ENCODE measurements at places on chromosomes 16 and 17.

GRCh38 chr17:80133626-80133970 lies 13.3 kb downstream of the EIF4A3 start:
- DNase-seq, result no peak

GRCh38 chr16:23848958-23849357 lies 13.2 kb downstream of the PRKCB start:
- DNase-seq, result no peak

GRCh38 chr16:20971401-20971800 lies 70.8 kb downstream of the LYRM1 start:
- DNase-seq, result no peak

GRCh38 chr16:1787322-1788094 lies 4.7 kb downstream of the NUBP2 start:
- no peak for DNase-seq

DNA sequence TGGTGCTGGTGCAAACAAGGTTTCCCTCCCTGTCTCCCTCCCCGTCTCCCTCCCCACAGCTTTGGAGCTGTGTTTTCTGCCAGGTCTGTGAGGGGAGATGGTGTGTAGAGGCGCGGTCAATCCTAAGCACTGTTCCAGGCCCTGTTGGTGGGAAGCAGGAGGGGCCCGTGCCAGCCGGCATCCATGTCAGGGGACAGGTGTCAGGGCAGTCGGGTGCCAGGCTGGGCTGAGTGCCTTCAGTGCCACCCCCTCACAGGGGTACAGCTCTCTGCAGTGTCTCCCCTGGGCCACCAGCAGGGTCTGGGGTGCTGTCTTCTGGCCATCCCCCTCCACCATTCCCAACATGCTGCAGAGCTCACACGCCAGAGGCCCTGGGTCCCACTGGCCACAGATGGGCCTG lies 73.6 kb downstream of the KLHDC4 start:
- no peak for DNase-seq

- DNase-seq, result no peak
Measured at GRCh38 chr16:23842137-23842600, 6.4 kb downstream of the PRKCB start.

DNA sequence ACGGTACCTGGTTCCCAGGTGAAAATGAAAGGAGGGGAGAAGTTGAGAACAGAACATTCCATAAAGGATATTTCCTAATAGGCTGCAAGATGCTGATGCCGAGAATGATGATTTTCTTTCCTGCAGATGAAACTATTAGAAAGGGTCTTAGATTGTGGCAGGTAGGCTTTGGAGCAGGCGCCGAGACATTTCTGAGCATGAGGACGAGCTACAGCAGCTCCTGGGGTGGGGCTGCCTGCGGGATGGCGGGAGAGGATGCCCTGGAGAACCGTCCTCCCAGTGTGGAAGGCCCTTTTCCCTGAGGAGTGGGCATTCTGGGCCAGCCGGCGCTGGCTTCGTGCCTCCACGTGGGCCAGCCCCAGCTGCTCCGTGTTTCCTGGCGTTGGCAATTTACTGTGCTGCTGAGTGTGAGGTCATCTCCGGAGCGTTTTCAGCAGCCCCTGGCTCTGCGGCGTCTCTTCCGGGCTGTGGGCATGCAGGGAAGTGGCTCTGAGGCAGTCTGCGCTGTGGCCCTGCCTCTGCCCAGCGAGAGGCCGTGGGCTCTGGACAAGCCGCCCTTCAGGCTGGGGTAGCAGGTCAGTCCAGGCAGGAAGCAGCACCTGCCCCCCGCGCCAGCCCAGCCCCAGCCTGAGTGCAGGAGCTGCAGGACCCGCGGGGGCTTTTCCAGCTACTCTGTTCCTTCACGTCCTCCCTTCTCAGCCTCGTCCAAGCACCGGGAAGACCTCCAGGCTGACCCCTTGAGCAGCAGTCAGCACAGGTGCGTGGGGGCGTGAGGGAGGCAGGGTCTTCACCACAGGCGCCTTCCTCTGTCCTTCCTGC lies 12.2 kb downstream of the ENGASE start:
- no peak for DNase-seq

- DNase-seq, result no peak
Measured at GRCh38 chr16:17386229-17386628, 84.5 kb downstream of the XYLT1 start.

DNA sequence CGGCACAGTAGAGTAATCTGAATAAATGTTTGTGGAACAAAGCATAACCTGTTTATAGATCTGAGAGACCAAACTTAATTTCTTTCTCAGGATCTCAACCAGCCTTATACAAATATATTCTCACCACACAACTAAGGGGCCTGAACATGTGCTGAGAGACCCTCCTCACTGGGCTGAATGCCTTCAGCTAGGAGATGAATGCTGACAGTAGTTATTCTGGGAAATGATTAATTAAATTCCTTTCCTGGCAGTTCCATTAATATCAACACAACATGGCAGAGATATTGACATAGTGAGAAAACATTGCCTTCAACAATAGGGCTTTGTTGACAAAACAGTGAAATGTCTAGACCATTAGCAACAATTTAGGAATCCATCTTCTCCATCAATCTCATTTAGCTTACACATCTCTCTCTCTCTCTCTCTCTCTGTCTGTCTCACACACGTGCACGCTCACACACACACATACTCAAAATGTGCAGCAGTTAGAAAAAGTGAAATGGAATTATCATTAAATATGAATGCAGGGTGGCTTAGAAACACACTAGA lies 780.8 kb upstream of the CDH8 start:
- DNase-seq, result no peak

GRCh38 chr17:17788967-17789366 lies 47.8 kb downstream of the SREBF1 start:
- DNase-seq, result no peak

DNA sequence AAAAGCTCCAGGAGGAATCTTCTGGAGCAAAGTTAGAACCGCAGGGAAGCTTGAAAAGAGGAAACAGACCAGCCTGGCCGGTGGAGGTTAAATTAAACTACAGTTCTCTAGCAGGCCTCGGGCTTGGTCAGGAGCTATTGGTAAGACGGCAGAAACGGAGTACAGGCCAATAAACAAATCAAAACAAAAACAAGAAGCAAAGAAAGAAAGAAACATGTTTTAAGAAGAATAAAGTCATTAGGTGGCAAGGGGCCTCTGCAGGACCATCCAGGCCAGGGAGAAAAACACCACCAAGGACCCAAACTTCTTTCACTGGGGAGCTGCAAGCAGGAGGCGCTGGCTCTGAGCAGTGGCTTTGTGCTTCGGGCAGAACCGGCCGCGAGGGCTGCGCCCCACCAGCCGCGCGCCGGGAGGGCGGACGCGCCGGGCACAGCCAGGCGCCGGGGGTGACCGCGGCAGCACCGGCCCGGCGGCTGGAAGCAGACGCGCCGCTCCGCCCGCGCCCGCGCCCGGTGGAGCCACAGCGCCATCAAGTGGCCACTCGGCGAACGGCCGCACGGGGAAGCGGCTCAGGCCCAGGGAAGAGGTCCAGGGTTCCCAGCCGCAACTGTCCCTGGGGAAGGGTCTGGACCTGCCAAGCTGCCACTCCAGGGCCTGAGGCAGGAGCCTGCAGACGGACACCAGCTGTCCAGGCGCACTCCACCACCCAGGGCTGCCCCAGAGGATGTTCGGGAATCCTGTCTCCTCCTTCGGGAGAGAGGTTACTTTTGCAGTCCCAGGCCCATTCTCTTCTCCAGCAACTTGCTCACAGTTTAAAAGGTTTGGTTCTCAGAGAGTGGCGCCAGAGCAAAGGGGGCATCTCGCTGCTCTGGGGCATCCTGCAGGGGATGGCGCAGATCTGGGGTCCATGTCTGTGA lies 419.4 kb downstream of the SOX9 start:
- DNase-seq, result peak; percentile 42

- no peak for DNase-seq
Measured at GRCh38 chr17:3647769-3648555, 11.4 kb downstream of the CTNS start.

DNA sequence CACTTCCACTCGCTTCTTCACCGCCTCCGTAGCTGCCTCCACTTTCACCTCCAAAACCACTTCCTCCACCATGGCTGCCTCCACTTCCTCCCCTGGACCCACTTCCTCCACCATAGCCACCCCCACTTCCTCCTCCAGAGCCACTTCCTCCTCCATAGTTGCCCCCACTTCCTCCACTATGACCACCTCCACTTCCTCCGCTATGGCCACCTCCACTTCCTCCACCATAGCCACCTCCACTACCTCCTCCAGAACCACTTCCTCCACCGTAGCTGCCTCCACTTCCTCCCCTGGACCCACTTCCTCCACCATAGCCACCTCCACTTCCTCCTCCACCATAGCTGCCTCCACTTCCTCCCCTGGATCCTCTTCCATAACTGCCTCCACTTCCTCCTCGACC lies 4.5 kb downstream of the KRT9 start:
- DNase-seq, result no peak

- DNase-seq, result no peak
Measured at GRCh38 chr17:81371910-81372760, 23.1 kb upstream of the BAHCC1 start.

- DNase-seq, result no peak
Measured at GRCh38 chr16:81410643-81411293, 33.8 kb upstream of the CMIP start.

- no peak for DNase-seq
Measured at GRCh38 chr16:4123616-4124300, 7.5 kb upstream of the ADCY9 start.

DNA sequence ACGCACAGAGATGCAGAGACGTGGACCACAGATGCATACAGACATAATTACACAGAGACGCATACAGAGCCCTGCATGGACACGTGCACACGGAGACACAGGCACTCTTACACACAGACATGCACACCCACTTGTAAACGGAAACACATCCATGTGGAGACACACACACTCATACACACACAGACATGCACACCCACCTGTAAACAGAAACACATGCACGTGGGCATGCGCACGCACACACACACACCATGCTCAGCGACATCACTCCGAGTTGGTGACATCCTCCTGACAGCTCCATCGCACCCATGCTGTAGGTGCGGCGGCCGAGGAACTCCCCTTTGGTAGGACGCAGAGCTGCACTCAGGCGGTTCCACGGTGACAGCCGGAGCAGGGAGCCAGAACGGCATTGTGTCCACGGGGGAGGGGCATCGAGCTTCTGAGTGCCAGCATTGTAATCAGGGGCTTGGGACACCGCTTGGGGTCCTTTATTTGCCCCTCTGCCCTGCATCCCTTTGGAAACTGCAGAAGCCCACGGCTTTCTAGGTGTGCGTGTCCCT lies 233.5 kb downstream of the RBFOX3 start:
- no peak for DNase-seq

DNA sequence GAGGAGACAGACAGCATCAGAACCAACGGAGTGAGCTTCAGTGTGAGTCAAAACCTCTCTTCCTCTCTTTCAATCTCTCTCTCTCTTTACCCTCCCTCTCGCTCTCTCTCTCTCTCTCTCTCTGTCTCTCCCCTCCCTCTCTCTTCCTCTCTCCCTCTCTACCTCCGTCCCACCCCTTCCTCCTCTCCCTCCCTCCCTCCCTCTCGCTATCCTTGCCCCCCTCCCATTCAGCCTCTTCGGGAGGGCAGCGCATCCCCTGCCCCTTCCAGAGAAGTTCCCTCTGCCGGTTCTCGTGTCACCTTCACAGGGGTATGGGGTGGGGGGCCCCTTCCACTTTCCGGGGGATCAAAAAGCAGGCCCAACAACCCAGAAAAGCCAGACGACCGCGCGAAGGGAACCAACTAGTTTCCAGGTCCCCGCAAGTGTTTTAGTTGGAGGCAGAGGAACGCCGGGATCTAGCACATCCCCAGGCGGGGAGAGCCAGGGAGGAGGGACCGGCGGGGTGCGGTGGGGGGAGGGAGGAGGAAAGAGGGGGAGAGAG lies 28.9 kb upstream of the RBFOX1 start:
- no peak for DNase-seq

DNA sequence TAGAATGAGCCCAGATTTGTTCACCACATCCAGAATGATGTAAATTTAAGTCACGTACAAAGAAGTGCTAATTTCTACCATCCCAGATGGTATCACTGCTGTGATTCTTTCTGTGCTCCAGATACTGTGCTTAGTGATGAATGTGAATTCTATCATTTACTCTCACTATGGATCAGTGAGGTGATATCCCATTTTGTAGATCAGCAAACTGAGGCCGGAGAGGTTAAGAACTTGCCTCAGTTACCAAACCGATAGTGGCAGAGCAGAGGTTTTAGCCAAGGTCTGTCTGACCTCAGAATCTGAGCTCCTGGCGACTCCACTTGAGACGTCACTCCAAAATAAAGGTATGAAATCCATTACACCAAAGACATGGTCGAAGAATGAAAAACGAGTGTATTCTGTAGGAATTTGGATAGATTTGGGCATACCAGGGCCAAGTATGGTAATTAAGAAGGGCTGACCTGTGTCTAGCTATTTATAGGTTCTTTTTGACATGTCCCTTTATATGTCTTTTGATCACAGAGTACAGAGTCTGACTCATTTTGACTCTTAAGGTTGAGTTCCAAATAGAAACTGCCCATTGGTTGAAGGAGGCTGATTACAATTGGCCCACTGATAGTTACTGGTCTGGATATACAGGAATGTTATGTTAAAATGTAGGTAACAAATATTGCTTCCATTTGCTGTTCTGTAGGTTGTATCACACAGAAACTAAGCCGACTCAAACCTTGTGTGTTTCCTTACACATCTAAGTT lies 10.0 kb downstream of the MAP2K6 start:
- no peak for DNase-seq

GRCh38 chr16:9534759-9535158 lies 443.3 kb downstream of the HAPSTR1 start:
- no peak for DNase-seq

GRCh38 chr17:81252987-81253329 lies 13.8 kb downstream of the NDUFAF8 start:
- no peak for DNase-seq

- no peak for DNase-seq
Measured at GRCh38 chr17:50424246-50424995, 1.6 kb upstream of the ACSF2 start.

DNA sequence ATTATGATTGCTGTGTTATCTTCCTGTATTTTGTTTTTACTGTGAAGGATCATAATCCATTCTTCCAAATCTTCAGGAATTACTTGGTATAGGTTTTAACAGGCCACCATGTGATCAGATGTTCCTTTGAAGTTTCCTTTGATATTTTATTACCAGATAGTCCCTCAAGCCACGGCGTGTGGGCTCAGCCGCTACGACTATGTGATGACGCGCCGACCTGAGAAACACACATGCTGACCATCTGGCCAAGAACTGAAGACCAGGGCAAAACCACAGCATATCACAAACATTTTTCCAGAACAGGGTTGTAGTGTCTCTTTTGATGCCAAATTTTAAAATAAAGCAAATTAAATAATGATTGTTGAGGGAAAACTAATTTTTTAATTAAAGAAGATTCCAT lies 47.3 kb downstream of the ZCCHC14 start:
- no peak for DNase-seq

DNA sequence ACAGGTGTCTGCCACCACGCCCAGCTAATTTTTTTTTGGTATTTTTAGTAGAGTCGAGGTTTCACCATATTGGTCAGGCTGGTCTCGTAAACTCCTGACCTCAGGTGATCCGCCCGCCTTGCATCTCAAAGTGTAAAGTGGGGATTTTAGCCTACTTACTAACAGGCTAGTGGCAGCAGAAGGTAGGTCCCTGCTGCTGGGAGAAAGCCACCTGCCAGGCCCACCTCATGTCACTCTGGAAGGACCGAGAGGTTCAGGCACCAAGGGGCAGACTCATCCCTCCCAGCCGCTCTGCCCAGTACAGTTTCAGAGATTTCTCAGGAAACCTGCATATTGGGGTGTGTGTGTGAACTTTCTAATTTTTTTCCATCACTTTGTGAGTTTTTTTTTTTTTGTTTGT lies 2.1 kb upstream of the RCVRN start:
- no peak for DNase-seq

- DNase-seq, result no peak
Measured at GRCh38 chr17:72376526-72377345, 255.9 kb downstream of the SOX9 start.

- no peak for DNase-seq
Measured at GRCh38 chr16:81652798-81653505, 126.1 kb upstream of the PLCG2 start.

All from naive thymus-derived CD8-positive, alpha-beta T cell (primary cell).